ENCODE measurements at places on chromosomes 1 and 21.

DNA sequence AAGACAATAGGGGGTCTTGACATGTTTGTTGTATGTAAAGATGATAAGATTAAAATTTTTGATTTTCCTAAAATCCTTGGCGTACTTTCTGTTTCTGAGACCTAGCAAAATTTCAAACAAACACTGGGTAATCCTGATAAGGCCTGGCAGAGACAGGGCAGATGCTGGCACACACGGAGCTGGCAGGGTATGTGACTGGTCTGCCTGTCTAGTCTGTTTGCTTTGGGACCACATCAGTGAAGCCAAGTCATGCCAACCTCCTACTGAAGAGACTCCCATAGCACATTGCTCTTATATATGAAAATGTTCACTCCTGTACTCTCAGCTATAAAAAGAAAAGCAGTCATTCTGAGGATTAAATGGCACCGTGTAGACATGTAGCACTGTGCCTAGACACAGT is 14.1 kb downstream of the TOR3A start:
- DNase-seq: no peak

- no peak for DNase-seq
Measured at GRCh38 chr21:42671778-42672593, 18.6 kb downstream of the PDE9A start.

- DNase-seq: no peak
Measured at GRCh38 chr1:26603856-26604255, 74.3 kb downstream of the RPS6KA1 start.

DNA sequence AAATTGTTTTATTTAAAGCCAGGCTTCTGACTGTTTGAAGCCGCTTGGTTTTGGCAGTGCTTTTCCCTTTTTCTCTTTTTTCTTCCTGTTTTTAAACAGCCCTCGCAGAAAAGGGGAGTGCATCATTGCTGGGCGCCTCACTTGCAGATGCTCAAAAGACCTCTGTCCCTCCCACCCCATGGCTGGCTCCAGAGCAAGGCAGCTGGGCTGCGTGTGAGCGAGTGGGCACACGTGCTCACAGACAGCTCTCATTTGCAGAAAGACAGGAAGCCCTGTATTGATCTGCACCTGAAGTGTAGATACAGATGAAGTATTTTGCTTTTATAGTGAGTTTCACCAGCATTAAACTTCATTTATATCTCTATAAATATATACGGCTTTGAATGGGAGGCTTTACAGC is 8.8 kb downstream of the TNR start:
- DNase-seq: peak; percentile 17

DNA sequence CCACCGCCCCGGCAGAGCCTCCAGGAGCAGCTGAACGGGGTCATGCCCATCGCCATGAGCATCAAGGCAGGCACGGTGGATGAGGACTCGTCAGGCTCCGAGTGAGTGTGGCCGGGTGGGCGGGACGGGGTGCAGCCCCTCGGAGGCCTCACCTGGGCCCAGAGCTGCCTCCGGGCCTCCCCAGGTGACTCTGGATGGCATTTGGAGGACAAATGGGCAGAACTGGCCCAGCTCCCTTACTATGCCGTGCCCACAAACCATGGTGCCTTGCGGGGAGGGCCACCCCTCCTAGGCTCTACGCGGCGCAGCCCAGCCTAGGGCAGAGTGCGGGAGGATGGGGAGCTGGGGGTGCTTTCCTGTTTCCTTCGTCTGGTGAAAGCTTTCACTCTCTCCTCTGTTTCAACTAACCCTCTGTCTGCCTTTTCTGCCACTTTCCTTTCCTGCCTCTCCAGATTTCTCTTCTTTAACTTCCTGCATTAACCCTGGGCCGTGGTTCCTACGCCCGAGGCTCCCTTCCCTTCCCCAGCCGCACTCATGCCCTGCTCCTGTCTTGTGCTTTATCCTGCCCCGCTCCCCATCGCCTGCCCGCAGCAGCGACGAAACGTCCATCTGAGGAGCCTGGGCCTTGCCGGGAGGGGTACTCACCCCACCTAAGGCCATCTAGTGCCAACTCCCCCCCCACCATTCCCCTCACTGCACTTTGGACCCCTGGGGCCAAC is 9.2 kb downstream of the PSRC1 start:
- no peak for DNase-seq

GRCh38 chr1:56472860-56473259 is 106.5 kb downstream of the PLPP3 start:
- DNase-seq: no peak
